T-helper 17 cell (primary cell): ENCODE measurements at places on chromosomes 3 and 15. TPM values are rescaled to one million over a fixed set of nuclear protein-coding genes. Genes with fewer than 3 reads are reported as not detected.
A peak's percentile ranks its signal among the peaks of the same experiment; 100 is the strongest.

- no peak for DNase-seq
Measured at GRCh38 chr3:171797265-171797679, 13.0 kb downstream of the PLD1 start.

MORC1 gene
- total RNA-seq = 0.68 TPM

- DNase-seq = no peak
Measured at GRCh38 chr15:60162968-60163355, 158.9 kb downstream of the FOXB1 start.

- no peak for DNase-seq
Measured at GRCh38 chr15:85767785-85768529, 26.8 kb downstream of the KLHL25 start.

DNA sequence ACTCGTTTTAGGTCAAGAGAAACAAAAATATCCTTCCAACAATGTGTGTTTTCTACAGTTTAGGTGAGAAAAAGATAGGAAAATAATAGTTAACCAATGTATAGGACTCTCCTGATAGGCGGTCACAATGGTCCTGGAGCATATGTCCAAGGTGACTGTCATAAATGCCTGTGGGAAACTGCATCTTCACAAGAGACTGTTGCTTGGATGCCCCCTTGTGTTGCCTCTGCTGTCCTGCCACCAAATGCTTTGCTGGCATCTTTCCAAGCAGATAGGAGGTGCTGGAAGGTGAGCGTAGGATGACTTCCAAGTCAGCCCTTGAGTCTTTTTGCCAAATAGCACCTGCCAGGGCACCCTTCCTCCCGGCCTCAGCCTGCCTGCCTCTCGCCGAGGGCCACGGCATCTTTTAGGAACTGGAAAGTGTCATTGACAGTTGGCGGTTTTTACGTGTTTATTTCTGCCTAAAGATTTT, 24.1 kb upstream of the SACM1L start:
- DNase-seq = peak; percentile 43

GRCh38 chr3:66803721-66804695, 194.1 kb upstream of the KBTBD8 start:
- DNase-seq = no peak

- no peak for DNase-seq
Measured at GRCh38 chr15:68816795-68817303, 3.8 kb downstream of the ANP32A start.

DNA sequence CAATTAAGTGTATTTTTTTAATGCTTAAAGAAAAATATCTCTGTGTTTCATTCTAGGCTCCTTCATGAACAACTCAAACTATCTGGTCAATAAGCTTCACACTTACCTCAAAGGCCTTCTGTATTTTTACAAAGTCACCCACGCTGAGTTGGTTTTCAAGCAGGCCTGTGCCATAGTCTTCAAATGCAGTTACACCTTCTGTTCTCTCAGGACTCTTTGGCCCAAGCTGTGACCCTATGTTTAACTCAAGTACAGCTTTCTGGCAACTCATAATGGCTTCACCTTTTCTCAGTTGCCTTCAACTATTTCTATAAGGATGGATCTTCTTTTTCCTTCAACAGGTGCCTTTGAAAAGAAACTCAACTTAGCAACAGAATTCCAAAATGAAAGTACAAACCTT, 587 bp downstream of the WDR49 start:
- DNase-seq = no peak

GRCh38 chr3:70981231-70981880, 602.2 kb downstream of the FOXP1 start:
- DNase-seq = no peak

RAD54L2 gene
- total RNA-seq = 41.1 TPM

DNA sequence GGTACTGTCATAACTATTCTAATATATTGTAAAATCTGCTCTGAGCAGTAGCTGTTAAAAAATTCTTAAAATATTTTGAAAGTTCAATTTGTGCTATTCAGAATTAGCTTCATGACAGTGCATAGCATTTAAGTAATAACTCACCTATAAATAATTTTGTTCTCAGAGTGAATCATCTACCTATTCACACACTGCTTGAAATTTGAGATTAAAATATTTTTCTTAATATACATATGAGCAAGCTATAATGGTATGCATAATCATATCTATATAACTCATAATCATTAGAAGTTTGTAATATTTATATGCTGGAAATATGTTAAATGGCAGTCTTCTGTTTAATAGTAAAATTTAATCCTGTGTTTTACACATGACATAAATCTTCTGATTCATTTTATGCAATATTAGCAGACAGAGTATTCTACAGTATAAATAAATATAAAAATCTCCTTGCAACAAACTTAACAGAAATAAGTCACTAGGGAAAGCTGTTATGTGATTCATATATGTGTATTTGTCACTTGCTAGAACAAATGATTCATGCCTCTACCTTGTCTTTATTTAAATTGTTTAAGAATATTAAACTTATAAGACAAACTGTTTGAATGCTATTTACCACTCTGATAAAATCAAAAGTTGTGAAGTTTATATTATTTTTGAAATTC, 710.8 kb downstream of the PLOD2 start:
- DNase-seq = no peak
